Stimulated activated CD4-positive, alpha-beta T cell treated with anti-CD3 and anti-CD28 coated beads, Interleukin-1b, Interleukin-23, amount 100 ng/mL, for 24 hours (primary cell): ENCODE measurements at places on chromosomes 12 and 14.

DNA sequence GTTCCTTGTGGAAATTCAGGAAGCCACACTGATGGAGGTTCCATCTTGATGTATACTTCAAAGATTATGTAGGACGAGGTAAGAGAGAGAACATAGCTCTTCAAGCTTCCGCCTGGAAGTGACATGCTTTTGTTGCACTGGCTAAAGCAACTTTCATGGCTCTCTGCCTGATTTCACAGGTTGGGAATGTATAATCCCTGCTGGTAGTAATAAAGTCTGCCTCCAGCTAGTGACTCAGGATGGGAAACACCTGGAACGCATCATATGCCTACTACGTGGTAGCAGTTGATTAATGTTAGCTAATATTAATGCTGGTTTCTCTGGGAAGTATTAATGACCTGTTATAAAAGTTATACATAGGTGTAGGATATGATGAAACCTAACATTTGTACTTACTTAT lies 71.1 kb downstream of the PELI2 start:
- no peak for DNase-seq

DNA sequence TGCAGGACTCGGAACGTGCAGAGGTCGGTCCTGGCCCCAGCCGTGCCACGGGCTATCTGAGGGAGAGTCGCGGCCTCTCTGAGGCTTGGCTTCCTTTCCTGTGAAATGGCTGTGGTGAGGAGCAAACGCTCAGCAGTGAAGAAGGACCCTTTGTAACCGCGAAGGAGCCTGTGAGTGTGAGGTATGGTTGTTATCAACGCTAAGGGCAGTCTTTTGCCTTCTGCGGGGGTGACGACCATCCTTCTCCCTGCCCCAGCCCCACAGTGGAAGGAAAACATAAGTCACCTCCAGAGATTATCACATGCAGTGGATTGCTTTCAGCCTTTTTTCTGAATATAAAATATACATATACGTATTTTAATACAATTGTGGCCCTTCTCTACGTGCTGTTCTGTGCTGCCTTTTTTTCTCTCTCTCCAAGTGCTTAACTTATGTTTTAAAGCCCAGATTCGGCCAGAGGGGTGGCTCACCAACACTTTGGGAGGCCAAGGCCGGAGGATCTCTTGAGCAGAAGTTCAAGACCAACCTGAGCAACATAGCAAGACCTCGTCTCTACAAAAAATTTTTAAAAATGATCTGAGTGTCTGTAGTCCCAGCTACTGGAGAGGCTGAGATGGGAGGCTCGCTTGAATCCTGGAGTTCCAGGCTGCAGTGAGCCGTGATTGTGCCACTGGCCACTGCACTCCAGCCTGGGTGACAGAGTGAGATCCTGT lies 17.4 kb downstream of the TAMALIN start:
- no peak for DNase-seq

DNA sequence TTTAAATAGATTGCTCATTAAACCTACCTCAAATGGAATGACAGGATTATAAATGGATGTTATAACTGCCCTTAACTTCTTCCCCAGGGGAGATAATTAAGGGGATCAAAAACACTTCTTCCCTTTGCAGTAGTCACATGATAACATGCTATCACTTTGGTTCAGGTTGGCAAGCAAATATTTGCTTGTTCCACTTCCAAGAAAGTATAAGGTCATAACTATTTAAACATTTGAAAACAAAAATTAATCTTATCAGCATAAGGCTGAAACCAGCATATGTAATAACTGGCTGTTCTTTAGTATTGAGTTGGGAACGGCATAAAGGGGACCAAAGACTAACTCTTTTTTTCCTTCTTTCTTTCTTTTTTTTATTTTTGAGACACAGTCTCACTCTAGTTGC lies 2.4 kb upstream of the LYZ start:
- DNase-seq = no peak

DNA sequence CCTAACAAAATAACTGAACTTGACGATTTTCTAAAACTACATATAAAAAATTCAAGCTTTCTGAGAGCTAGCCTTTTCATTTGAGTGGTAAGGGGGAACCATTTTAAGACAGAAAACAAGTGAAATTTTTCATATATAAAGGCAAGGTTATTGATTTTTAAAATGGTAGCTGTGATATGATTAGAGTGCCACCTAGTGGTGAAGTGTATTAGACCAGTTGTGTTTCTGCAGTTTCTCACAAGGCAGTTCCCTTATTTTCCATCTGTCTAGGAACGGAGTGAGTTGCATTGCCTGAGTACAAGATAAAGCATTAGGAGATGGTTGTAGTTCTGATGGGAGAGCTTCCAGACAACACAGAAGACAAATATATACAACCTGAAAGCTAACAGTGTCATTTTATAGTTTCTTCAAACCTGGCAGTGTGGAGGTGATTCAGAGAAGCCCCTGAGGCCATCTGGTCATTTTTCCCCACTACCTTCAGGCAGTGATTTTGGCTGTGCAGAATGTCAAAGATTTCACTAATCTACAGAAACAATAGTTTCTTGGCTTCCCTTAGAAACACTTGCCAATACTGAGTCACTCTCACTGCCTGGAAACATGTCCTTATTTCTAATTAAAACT lies 180.8 kb downstream of the C12orf50 start:
- no peak for DNase-seq

DNA sequence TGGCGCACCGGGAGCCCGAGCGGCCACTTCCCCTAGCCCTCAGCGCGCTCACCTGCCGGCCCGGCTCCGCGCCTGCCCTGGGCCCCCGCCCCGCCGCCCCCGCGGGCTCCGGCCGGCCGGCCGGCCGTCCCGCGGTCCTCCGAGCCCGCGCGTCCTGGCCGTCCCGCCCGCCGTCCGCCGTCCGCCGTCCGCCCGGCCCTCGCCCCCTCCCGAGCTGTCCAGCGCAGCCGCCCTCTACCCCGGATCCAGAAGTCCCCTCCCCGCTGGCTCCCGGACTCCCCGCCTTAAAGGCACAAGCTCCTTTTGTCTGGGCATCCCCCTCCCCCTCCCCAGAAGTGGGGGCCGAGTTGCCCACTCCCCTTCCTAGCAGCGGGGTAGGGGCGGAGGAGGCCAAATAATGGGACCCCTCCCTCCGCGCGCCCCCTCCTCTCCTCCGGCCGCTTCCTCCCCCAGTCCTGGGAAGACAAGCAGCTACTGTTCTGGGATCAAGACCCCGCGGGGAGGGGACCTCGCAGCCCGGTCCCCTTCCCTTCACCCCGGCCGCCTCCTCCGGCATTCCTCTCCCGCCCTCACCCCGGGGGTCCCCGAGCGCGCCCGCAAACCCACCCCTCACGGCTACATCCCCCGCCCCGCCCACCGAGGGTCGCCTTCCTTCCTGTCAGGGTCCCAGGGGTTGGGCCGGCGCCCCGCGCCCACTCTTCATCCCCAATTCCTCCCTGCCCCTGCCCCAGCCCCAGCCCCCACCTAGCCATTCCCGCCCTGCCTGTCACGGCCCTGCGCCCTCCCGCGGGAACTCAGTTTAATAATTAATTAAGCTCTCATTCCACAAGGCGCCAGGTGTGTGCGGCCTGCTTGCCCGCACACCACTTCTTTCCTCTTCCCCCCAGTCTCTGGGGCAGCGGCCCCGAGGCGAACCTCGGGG lies at the start of gene ADCY6:
Gene ADCY6, minus strand, starts transcription at position 236 of the 922 bp plus-strand sequence. CDS start 5,655 bp downstream, outside the sequence.
- no peak for DNase-seq

DNA sequence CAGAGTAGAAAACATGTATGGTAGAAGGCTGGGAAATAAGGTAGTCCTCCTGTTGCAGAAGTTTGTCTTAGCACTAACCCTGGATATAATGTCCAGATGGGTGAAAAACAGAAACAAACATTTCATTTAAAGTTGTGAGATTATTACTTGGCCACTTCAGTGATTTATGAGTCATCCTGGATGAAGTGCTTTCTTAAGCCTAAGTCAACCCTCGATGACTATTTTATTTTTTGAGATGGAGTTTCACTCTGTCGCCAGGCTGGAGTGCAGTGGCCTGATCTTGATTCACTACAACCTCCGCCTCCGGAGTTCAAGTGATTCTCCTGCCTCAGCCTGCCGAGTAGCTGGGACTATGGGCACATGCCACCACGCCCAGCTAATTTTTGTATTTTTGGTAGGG lies 10.2 kb downstream of the DLST start:
- DNase-seq = no peak

- no peak for DNase-seq
These were observed 214.7 kb upstream of the RTL1 start for GRCh38 chr14:101118233-101118632.

DNA sequence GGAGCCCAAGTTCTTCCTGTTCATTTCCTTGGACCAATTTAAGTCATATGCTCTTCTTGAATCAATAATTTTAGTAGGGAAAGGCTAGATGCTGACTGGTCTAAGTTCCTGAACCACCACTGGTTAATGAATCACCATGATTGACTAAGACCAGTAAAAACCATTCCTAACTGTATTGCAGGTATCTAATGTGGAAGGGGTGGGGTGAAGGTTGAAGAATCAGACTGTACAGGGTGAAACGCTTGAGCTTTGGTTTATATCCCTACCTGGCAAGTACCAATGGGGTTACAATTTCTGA lies 100.1 kb downstream of the DYRK2 start:
- no peak for DNase-seq

GRCh38 chr14:72610831-72611200 lies 283.1 kb downstream of the DPF3 start:
- DNase-seq = no peak

- DNase-seq = no peak
These were observed 23.8 kb upstream of the DHRS2 start for GRCh38 chr14:23612354-23612732.

GRCh38 chr12:31118347-31119191 lies 44.9 kb downstream of the DDX11 start:
- no peak for DNase-seq

DNA sequence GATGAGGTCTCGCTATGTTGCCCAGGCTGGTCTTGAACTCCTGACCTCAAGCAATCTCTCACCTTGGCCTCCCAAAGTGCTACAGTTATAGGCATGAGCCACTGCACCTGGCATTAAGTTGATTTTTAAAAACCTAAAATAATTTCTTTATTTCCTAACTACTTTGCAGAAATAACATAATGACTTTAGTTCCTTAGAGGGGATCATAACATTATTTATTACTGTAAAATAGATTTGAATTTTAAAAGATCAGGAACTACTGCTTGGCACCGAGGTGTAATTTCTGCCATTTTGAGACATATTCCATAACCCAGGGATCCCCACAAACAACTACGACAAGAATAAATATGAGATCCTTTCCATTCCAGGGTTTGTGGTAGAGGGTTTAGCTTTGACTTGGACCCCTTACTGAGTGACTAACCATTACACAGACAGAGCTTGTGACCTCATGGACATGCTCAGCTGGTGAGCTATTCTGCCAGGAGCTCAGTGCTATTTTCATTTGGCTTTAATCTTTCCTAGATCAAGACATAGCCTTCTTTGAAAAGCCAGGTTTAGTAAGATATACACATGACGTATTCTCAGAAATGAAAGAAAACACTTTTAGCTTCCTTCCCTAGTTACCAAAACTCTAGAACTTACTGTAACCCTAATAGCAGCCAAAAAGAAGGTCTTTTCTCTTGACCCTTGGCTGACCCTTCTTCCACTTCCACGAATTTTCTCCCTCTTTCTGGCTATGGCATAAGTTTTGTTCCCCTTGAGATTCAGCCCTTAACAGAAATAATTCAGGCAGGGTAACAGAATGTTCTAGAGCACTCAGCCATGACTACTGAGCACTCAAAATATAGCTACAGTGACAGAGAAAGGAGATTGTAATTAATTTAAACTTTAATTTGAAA lies 75.1 kb upstream of the NUDT4 start:
- no peak for DNase-seq

GRCh38 chr14:101031721-101032120 lies 128.2 kb upstream of the RTL1 start:
- DNase-seq = no peak

DNA sequence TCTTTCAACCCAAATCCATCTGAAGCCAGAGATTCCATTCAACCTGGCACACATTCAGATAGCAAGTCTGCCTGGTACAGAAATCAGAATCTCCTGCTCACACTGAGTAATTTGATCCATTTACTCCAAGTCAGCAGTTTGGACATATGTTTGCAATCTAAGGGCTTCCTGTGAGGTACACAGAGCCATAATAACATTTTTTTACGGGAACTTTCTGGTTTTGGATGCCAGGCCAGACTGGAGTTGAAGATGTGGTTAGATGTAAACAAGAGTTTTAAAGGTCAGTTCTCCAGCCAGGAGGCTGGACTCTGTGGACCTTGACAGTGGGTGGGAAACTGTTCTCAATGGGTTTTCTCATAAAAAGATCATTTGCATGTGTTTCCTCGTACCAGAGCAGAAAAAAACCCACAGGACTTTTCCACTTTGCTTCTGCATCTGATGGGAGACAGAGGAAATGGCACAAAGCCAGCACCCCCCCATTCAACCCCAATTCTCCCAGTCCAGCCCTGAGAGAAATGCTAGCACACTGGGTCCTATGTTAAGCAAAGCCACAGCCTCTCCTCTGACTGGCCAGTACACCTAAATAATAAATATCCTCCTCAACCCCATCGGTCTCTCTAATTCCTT lies 17.7 kb upstream of the TSPAN11 start:
- DNase-seq = no peak

- no peak for DNase-seq
These were observed 4.5 kb downstream of the NOVA1 start for GRCh38 chr14:26593357-26593756.

DNA sequence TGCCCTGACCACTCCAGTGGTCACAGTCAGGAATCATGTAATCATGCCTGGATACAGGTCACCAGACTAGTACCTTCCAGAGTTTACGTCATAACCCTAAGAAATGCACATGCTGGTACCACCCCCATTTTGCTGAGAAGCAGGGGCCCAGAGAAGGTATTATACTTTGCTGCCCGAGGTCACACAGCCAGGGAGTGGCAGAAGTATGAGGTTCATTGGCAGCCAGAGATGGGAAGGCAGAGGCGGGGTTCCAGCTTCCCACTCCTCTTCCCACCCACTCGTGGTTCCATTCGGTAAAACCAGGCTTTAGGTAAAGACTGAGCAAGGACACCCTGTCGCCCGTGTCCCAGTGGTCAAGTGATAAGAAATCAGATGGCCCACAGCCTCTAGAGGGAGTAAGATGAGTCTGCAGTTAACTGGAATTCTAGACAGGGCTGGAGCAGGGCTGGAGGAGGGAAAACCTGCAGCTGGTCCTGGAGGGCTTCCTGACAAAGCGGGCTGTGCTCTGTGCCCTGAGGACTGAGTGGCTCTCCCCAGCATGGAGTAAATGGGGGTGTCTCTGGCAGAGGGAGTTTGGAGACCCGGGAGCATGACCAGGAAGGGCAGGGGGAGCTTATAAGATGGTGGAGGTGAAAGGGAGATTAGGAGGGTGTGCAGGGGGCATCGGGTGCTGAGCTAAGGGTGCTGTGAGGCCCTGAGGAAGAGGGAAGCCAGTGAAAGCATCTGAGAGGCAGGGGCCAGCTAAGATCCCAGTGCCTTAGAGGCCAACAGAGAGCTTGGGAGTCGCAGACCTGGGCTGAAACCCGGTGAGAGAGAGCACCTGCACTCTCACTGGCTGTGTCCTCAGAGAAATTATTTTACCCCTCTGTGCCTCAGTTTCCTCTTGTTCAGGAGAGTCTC lies 5.7 kb downstream of the FAM222A start:
- DNase-seq = no peak

DNA sequence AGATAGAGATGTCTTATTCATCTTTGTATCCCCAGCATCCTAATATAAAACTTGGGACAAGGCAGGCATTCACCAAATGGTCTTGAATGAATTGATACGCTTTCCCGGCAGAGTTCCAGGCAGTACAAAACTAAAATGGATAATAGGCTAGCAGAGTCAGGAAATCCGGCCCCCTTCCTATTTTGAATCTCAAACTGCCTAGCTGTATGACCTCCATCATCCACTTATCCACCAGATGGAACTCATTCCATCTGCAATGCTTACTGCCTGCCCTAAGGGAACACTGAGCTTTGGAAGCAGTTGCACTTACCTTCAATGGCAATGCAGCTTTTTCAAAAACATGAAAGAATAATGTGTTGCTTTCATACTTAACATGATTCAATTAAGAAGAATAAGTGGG lies 43.4 kb downstream of the BDKRB1 start:
- no peak for DNase-seq
